ENCODE measurements at places on chromosomes 3 and 15.

DNA sequence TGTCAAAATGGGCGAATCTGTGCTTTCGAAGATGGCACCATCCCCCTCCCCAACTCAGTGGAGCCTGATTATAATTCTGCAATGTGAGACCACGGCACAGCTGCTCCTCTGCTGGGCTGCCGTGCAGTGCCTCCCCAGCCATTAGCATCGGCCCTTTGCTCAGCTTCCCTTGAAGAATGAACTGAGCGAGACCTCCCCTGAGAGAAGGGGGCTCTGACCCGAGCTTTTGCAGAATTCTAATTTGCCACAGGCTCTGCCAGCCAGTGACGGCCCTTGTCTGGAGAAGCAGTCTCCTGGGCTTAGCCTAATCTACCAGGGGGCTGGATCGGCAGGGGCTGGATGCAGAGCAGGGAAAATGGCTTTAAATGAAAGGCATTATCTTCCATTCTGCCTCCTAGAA lies 57.2 kb downstream of the GLDN start:
- no peak for DNase-seq

DNA sequence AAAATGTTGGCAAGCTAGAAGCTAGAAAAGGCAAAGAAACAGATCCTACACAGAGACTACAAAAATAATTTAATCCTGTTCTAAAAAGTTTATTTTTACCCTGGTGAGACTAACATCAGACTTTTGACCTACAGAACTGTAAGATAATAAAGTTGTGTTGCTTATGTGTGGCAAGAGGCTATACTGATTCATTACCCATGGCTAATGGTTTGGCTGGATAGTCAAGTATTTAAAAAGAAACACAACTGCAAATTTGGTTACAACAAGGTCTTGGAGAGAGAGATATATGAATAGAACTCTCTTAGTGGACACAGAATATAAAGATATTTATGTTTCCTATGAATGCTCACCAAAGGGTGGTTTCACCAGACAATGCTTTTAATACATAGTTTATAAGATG lies 364.2 kb upstream of the PLSCR5 start:
- DNase-seq = no peak

- no peak for DNase-seq
Observed at GRCh38 chr3:54083921-54084320, 38.4 kb upstream of the CACNA2D3 start.

DNA sequence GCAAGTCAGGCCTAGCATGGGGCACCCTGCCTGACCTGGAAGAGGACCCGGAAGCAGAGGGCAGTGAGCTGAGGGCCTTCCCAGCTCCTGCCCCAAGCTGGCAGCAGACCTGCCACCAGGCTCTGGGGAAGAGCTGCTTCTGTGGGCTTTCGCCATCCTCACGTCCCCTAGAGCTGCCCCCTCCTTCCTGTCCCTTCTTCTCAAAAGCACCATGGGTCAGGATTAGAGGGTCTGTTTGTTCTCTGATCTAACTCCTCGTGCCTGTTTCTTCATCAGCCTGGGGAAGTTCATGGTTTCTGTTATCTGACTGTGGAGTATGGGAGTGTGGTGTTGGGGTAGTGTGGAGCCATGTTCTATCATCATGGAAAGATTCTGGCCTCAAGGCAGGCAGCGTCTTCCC lies 58.4 kb upstream of the POLG start:
- DNase-seq = no peak

GRCh38 chr3:178494386-178494785 lies 41.9 kb upstream of the KCNMB2 start:
- no peak for DNase-seq

Measured in stromal cell of bone marrow (primary cell).